ENCODE measurements at places on chromosomes 11 and 22.

- no peak for DNase-seq
Measured at GRCh38 chr22:50583294-50583861, 729 bp upstream of the CHKB start.

- no peak for DNase-seq
Measured at GRCh38 chr11:46733234-46733633, 14.2 kb downstream of the F2 start.

GRCh38 chr11:114090225-114090910 is 30.9 kb downstream of the ZBTB16 start:
- DNase-seq = no peak

DNA sequence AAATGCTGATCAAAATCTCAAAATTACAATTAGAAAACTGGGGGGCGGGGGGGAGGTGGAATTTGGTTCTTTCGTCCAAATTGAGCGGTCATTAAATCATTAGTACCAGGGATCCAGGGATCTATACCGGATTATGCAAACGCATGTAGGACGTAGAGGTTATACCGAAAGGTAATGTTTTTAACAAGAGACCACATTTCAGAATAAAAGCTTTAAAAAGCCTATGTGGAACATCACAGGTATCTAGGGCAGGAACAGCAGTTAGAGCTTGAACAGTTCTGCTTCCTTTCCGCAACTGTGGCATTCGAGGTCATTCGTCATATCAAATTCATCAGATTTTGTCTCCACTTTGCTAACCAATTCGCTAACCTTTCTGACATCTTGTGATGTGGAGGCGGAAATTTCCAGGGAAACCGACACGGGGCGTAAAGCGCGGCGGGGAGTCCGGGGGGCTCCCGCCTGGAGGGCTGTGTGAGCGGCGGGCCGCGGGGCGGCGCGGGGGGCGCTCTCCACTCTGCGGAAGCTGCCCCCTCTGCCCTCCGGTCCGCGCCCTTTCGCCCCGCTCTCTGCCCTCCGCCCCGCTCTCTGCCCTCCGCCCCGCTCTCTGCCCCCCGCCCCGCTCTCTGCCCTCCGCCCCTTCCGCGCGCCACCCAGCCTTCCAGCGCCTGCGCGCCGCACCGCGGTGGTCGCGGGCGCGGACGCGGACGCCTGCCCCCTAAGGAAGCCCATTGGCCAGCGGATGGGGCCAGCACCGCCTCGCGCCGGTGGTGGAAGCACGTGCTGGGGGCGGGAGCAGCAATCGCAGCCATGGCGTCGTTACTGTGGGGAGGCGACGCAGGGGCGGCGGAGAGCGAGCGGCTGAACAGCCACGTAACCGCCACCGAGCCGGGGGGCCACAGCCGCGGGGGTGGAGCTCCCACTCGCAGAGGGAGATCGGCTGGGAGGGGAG is at the start of gene DDX25:
TSS of gene DDX25 (plus strand) at position 798 of the 949 bp plus-strand sequence. CDS start at position 808, 10 bp downstream.
- no peak for DNase-seq

GRCh38 chr11:119055901-119056300 is 1.1 kb downstream of the HYOU1 start:
- peak; percentile 25 for DNase-seq

DNA sequence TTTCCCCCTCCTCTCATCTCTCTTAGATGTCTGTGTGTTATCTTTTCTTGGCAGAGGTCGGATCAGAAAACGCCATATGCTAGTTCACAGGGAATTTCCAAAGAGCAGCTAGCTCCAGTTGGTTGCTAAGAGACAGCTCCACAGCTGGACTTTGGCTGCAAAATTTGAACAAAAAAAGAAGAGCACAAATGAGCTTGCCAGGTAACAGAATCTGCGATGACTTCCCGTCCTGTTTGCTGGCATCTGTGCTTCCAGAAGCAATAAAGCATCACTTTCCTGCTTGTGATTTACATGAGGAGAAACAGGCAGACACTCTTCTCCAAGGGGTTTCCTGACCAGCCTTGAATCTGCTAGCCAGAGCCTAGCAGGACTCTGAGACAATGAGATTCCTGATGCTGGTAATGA is 596.0 kb upstream of the B3GAT1 start:
- no peak for DNase-seq

GRCh38 chr11:45168366-45169130 is 22.1 kb downstream of the PRDM11 start:
- DNase-seq = no peak
